CD4-positive, alpha-beta T cell treated with Interleukin-6 at 100 ng/mL for 8 hours (primary cell): ENCODE measurements at places on chromosomes 4 and X.
A peak's percentile ranks its signal among the peaks of the same experiment; 100 is the strongest.

- DNase-seq, result no peak
Observed at GRCh38 chrX:142156567-142156966, 48.5 kb downstream of the MAGEC2 start.

GRCh38 chrX:110012818-110013485 is 10.0 kb downstream of the TMEM164 start:
- no peak for DNase-seq

- no peak for DNase-seq
Observed at GRCh38 chr4:173403051-173403450, 4.1 kb upstream of the SCRG1 start.

DNA sequence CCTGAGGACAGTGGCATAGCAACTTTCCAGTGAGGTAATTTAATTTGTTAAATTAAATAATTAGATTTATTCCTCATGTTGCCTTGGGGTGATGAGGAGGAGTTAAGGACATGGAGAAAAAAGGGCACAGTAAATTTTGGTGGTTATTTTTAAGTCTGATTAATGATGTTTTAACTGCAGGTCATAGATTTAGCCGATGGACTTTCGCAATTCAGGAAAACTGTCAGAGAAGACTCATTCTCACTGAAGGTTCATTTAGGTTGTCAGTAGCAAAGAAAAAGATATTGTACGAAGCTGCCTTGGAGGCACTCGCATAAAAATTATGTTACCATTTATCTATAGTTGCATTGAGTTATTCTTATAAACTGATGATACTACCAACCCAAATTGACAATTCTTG is 164.2 kb upstream of the PITX2 start:
- no peak for DNase-seq

GRCh38 chrX:39477762-39478120 is 620.0 kb downstream of the BCOR start:
- DNase-seq, result peak; percentile 10

GRCh38 chr4:181301735-181302710 is 941.2 kb upstream of the TENM3 start:
- DNase-seq, result no peak

GRCh38 chr4:158018221-158018830 is 154.5 kb downstream of the GASK1B start:
- DNase-seq, result no peak

- DNase-seq, result no peak
Observed at GRCh38 chr4:111781611-111782010, 363.6 kb upstream of the FAM241A start.

GRCh38 chr4:3611778-3612177 is 79.6 kb upstream of the LRPAP1 start:
- DNase-seq, result no peak

GRCh38 chrX:70012756-70013155 is 37.0 kb downstream of the AWAT2 start:
- DNase-seq, result no peak

- no peak for DNase-seq
Observed at GRCh38 chr4:155599085-155599484, 67.6 kb upstream of the GUCY1A1 start.

GRCh38 chr4:1048773-1049590 is 37.6 kb downstream of the FGFRL1 start:
- DNase-seq, result no peak

- DNase-seq, result no peak
Observed at GRCh38 chr4:41014158-41014557, 200.2 kb downstream of the APBB2 start.

GRCh38 chrX:149073479-149073878 is 431.6 kb downstream of the IDS start:
- DNase-seq, result no peak

DNA sequence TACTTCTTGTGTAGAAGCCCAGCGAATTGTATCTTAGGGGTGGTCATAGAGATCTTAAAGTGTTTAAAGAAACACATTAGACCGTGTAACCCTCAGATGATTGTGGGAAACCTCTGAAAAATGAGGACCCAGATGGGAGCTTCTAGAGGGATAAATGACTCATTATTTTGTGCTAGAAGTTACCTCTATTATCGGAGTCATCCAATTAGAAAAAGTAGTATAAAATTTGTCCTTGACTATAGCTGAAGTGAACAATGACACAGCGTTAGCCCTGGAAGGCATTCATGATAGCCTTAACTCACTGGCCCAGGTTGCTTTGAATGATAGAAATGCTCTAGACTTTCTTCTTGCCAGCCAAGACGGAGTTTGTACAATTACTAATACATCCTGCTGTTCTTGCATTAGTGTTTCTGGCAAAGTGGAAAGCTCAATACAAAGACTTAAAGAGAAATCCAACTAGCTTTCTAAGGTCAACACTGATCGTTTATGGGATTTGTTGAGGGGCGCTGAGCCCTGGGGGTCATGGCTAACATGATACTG is 178.9 kb upstream of the VEGFC start:
- no peak for DNase-seq

DNA sequence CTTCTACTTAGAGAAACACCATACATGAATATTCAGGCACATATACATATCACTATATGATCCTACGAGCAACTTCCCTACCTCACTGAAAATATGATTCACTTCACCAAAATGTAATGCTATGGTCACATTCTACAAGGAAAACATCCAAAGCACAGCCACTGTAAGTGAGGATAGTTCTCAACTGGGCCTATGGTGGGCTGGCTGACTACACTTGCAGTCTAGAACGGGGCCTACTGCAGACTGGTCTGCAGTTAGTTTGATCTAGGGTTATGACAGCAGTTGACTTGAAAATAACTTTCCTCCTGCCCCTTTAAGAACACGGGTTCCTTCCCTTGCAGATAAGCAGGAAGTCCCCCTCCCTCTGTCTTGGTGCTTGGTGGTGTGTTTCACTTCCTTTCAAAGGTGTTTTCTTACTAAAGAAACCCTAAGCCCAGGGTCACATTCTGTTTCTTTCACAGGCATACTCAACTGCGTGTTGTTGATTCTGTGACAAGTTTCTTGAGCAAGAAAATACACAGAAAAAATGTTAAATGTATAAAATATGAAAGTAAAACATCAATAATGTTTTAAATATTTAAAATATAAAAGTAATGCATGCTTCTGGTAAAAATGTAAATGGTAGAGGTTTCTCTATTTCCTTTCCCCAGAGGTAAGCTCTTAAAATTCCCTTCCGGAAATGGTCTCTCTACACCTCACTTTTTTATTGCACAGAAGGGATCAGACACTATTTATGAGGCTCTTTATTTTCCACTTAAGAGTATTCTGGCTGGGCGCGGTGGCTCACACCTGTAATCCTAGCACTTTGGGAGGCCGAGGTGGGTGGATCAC is 18.0 kb upstream of the TMSB4X start:
- DNase-seq, result peak; percentile 89

DNA sequence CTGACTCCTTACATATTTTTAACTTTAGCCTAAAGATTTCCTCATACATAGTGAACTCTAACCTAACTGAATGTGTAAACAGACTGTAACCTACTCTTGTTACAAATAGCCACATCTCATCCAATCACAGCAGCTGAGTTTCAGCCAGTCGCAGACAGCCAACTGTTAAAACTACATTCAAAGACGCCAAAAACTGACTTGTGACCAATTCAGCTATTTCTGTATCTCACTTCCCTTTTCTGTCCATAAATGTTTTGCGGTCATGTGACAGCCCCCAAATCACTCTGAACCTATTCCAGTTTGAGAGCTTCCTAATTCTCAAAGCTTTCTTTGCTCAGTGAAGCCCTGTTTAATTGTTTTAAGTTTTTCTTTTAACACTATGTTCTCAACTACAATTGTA is 2731.9 kb downstream of the ARAP2 start:
- no peak for DNase-seq

- DNase-seq, result no peak
Observed at GRCh38 chrX:72060196-72060920, 71.4 kb downstream of the RTL5 start.

DNA sequence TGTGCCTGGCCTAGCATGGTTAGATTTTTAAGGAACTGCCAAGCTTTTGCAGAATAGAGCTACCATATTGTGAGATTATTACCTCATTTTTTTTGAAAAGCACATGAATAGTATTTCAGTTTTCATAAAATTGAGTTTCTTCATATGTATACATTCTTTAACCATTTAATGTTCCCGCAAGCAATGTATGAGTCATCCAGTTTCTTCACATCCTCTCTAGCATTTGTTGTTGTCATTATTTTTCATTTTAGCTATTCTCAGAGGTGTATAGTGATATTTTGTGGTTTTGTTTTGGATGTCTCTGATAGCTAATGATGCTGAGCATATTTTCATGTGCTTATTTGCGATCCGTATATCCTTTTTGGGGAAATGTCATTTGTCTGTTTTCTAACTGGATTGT is 74.9 kb downstream of the GLUD2 start:
- no peak for DNase-seq

GRCh38 chrX:110430293-110431076 is 71.8 kb downstream of the RTL9 start:
- DNase-seq, result no peak

DNA sequence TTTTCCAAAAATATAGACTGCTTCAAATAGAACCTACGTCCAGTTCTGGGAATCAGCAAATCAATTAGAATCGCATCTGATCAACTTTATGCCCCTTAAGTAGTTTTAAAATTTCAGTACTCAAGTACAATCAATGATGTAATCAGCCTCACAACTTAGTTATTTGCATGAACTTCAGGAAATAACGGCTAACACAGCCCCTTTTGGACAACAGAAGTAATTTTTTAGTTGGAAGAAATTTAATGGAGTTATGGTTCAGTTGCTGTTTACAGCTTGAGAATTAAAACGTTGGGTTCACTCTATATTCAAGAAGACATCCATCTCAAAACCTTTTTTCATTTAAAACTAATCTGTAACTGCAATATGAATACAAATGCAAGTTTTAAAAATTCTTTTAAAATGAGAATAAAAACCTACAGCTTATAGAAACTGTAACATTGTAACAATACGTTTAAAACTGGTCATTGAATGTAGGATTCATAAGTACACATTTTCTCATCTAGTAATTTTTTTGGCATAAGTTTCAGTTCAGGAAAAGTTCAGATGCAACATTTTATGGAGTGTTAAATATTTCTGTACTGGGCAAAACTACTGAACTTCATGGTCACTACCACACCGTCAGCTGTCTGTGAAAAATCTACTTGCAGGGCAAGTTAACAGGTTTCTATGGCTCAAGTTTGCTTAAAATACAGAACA is 956 bp downstream of the TAPT1 start:
- DNase-seq, result no peak

- no peak for DNase-seq
Observed at GRCh38 chrX:148768296-148768695, 267.9 kb downstream of the AFF2 start.

- no peak for DNase-seq
Observed at GRCh38 chr4:70196857-70197256, 1.3 kb downstream of the ODAM start.

DNA sequence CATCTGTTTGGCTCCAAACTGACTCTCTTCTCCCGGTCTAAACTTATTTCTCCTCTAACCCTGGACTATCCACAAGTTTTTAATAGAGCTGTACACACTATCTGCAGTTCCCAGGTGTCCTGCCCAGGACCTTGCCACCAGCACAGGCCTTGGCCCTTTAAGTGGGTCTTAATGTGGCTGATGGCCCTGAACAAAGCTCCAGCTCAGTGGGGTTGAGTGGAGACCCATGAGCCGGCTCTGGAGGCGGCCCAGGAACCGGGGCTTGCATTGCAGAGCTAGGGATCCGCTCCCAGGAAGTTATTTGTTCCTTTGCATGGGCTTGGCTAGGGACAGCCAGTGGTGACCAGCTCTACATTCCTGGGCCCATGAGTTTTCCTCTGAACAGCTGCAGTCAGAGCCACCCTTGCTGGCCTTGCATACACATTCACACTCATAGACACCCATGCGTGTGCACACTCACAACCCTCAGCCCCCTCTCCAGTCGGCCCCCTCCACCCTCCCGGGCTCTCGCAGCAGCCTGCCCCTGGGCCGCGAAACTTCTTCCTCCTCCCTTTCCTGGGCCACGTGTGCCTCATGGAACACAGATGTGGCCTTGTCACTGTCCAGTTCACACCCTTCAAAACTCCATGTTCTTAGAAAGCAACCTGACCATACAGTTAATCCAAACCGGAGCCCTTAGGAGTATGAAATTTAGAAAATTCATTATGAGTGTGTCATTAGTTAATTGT is 58.2 kb downstream of the GPR143 start:
- DNase-seq, result no peak

DNA sequence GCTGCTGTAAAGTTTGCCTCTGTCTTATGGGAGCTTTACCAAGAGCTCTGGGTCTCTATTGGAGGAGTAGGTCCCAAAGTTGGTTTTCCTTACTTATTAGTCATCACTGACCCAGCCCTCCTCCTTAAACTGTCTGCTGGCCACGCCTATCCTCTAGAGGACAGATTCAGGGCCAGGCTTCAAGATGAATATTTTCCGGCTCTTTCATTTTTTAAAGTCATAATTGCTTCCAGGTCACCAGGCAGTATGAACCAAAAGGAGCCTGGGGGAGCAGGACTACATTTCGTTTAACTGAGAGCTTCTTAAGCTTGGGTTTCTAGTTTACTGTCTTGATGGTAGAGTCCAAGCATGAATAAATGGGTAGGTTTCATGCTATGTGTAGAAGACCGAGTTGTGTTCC is 13.7 kb downstream of the BCORL1 start:
- no peak for DNase-seq

DNA sequence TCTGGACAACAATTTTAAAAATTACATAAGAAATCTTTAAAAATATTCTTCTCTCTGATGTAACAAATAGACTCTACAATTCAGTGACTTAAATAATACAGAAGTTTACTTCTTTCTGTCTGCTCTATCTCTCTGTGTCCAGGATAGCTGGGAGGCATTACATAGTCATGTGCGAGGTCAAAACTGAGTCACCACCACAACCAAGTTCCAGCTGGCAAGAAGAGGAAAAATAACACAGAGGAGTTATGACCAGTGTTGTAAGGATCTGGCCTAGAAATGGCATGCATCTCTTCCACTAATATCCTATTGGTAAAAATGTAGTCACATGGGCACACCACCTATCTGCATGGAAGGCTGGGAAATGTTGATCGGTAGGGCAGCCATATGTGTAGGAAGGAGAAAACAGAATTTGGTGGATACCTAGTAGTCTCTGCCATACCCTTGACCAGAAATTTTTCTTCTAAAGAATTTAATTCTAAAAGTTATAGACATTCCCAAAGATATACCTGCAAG is 39.4 kb upstream of the WDFY3 start:
- no peak for DNase-seq

DNA sequence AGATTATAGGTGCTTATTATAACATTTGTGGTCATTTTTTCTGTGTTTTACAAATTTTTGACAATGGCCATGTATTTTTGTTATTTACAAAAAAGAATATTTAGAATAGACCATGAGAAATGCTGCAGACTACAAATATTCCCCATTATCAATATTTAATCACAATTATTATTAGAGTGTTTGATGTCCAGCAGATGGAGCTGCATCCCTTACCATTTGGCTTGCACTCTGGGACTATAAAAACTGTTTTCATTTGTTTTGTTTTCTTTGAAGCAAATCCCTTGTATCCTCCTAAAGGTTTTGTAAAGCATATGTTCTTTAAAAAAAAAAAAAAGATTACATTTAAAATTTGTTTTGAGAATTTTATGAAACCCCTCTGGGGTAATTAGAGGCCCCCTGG is 85.6 kb upstream of the CXorf66 start:
- DNase-seq, result no peak
